ENCODE measurements at places on chromosomes 16 and 17.

- DNase-seq, result no peak
Measured at GRCh38 chr16:86740906-86741799, 162.8 kb downstream of the FOXL1 start.

- DNase-seq, result no peak
Measured at GRCh38 chr17:17126131-17127110, 79.7 kb downstream of the PLD6 start.

DNA sequence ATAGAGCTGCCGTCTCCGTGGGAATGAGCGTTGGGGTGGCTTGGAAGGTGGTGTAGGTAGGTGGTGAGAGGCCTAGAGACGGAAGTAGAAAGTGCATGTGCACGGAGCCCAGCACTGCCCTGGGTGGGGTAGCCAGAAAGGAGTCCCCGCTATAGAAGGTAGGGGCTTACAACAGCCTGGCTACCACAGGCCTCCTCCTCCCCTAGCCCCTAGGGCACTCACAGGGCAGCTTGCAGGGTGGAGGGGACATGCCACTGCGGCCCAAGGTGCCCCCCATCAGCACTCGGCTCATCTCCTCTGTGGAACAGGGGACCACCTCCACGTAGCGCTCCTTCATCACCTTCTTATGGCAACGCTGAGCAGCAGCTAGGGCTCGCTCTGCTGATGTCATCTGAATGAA is 5.0 kb downstream of the ESRP2 start:
- no peak for DNase-seq

- no peak for DNase-seq
Measured at GRCh38 chr16:57755061-57755684, 19.6 kb downstream of the KATNB1 start.

- DNase-seq, result no peak
Measured at GRCh38 chr16:64138621-64139020, 983.2 kb downstream of the CDH11 start.

DNA sequence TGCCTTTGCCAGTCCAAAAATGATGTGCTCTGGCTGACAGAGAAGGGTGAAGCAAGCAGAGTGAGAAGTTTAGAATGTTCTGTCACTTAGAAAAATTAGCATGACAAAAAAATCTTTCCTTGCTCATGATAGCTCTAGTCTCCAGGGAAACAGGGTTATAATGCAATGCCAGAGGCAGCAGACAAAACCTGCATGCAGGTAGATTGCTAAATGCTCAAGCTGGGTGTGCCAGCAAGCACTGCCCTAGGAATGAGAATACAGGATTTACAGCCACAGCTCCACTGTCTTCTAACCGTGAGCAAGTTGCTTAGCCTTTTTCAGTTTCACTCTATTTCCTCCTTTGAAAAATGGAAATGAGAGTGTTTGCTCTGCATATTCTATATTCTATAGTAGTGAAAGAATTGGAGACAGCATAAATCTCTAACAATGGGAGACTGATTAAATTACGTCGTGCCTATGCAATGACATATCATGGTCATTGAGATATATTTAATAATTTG is 516.6 kb upstream of the C16orf82 start:
- DNase-seq, result no peak

GRCh38 chr17:56536766-56537165 is 56.7 kb upstream of the NOG start:
- DNase-seq, result no peak

DNA sequence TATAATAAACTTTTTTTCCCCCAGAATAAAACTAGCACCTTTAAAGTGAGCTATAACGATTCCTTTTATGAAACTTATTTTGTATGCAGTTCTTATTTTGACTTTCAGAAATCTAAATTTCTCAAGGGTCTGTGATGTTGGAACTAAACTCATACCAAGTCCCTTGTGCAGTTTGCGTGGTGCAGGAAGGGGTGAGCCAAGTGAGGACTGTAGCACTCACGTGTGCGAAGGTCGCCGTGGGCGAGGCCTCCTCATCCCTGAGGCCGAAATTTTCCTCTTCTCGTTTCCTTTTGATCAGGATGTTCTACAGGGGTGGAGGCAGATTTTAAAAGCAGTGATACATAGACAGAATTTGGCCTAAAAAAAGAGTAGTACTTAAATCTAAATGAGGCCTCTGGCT is 73.7 kb downstream of the RPTOR start:
- no peak for DNase-seq

GRCh38 chr16:50878966-50879615 is 137.2 kb downstream of the CYLD start:
- DNase-seq, result no peak

Measured in activated T-cell treated with anti-CD3 and anti-CD28 coated beads, Interleukin-2, amount 50 U/mL, for 4 hours (primary cell).